Fibroblast of skin of left quadriceps (primary cell): ENCODE measurements at places on chromosomes 13 and 19.

GRCh38 chr19:11483366-11484111 lies 2.7 kb upstream of the ELAVL3 start:
- DNase-seq, result no peak

GRCh38 chr19:38190793-38191192 lies 33.2 kb downstream of the DPF1 start:
- no peak for DNase-seq

- no peak for DNase-seq
Observed at GRCh38 chr13:46211116-46211482, 629 bp upstream of the LRRC63 start.

DNA sequence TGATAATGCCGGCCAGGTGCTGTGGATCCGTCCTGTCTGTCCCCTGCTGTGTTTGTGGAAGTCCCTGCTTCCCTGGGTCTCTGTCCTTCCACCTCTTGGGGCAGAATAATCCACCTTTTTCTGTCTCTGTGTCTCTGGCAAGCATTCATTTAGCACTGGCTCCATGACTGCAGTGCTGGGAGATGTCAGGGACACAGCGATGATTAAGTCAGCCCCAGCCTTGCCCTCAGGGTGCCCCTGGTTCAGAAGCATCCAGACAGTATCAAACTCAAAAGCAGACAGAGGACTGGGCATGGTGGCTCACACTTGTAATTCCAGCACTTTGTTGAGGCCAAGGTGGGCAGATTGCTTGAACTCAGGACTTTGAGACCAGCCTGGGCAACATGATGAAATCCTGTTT lies 1.5 kb downstream of the HIPK4 start:
- no peak for DNase-seq

- DNase-seq, result no peak
Observed at GRCh38 chr19:49420227-49420626, 3.0 kb downstream of the PTH2 start.

DNA sequence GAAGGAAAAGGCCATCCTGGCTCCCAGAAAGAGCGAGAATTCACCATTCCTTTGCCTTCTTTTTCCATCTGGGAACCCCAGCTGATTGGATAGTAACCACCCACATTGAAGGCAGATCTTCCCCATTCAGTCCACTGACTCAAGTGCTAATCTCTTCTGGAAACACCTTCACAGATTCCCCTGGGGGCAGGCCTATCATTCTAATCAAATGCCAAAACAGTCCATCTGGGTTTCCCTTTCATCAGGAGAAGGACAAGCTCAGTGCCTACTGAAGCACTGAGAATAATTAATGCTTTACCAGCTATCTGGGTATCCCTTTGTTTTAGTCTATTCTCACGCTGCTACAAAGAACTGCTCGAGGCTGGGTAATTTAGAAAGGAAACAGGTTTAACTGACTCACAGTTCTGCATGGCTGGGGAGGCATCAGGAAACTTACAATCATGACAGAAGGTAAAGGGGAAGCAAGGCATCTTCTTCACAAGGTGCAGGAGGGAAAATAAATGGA lies 293.2 kb downstream of the ENOX1 start:
- DNase-seq, result no peak

DNA sequence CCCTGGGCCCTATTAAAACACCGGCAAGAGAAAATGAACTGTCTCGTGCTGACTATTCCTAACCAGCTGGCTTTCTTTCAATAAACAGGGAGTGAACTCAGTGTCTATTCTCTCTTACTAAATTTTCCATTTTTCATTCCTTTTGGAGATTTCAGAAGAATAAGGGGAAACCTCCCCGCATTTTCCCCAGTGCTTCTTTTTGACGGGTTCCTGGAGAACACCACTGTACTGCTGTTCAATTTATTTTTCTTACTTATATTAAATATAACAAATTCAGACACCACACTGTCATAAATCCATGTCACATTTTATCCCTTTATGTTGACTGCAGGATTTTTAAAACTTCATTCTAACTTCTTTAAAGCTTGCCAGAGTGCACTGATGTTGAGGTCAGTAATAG lies 75.8 kb downstream of the DCLK1 start:
- DNase-seq, result no peak
